Smooth muscle cell of trachea (primary cell): ENCODE measurements at places on chromosomes 12 and 14. TPM values are rescaled to one million over a fixed set of nuclear protein-coding genes. Genes with fewer than 3 reads are reported as not detected.

GPRC5D gene
- total RNA-seq, result 0.15 TPM in 1 of 2 replicates, not detected in the other

PLEKHG7 gene
- not detected in 2 replicates for total RNA-seq

ACVRL1 gene
- 148 and 164 TPM in 2 replicates for total RNA-seq

PGF gene
- 14.8 and 22.5 TPM in 2 replicates for total RNA-seq

MGP gene
- total RNA-seq, result 3.5 and 4.1 TPM in 2 replicates

CELA1 gene
- not detected in 2 replicates for total RNA-seq

COX6A1 gene
- total RNA-seq, result 593 and 630 TPM in 2 replicates

CEBPE gene
- not detected in 2 replicates for total RNA-seq

MUCL1 gene
- not detected in 2 replicates for total RNA-seq

TAS2R14 gene
- total RNA-seq, result 2.3 and 4.1 TPM in 2 replicates

RNF212B gene
- not detected in 2 replicates for total RNA-seq

DYNLL1 gene
- 178 and 248 TPM in 2 replicates for total RNA-seq

KCNMB4 gene
- total RNA-seq, result 0.17 and 0.44 TPM in 2 replicates

CMA1 gene
- total RNA-seq, result not detected in 2 replicates

MYF6 gene
- not detected in 2 replicates for total RNA-seq

SLC7A8 gene
- 14.7 and 24.8 TPM in 2 replicates for total RNA-seq

SLC6A13 gene
- 0.17 TPM in 1 of 2 replicates, not detected in the other for total RNA-seq
